Activated T-helper 2 cell treated with anti-CD3 and anti-CD28 coated beads, Interferon-gamma antibody, Interleukin-2, Interleukin-4, amounts not matched to agents 10 μg/mL and 5 μg/mL and 100 μg/mL, durations not matched to agents 14 hours and 24 hours and 36 hours (primary cell): ENCODE measurements at places on chromosomes 5 and 9. TPM values are rescaled to one million over a fixed set of nuclear protein-coding genes. Genes with fewer than 3 reads are reported as not detected.

RANBP17 gene
- total RNA-seq, result not detected in 2 replicates

GRCh38 chr9:73042155-73042554 lies 89.3 kb upstream of the ALDH1A1 start:
- H3K27me3 ChIP-seq, result peaks cover 4% of the 10 kb centered on the region
- no peak for DNase-seq
- no peak overlapping the region for H3K27ac ChIP-seq
- H3K4me3 ChIP-seq, result no peak overlapping the region
- H3K4me1 ChIP-seq, result no peaks in the 10 kb centered on the region

GRCh38 chr9:129487658-129488483 lies 133.0 kb downstream of the C9orf50 start:
- H3K27me3 ChIP-seq, result no peaks in the 10 kb centered on the region
- peak; percentile 28 for DNase-seq
- H3K36me3 ChIP-seq, result peaks cover 29% of the 10 kb centered on the region
- H3K4me1 ChIP-seq, result peaks cover 52% of the 10 kb centered on the region
- H3K27ac ChIP-seq, result peak overlapping the region; percentile 100

GRCh38 chr5:116536316-116537083 lies 38.1 kb downstream of the SEMA6A start:
- H3K4me3 ChIP-seq, result no peak overlapping the region
- no peaks in the 10 kb centered on the region for H3K4me1 ChIP-seq
- H3K27ac ChIP-seq, result no peak overlapping the region
- no peaks in the 10 kb centered on the region for H3K36me3 ChIP-seq
- DNase-seq, result no peak
- H3K27me3 ChIP-seq, result no peaks in the 10 kb centered on the region

- no peak for DNase-seq
- H3K27ac ChIP-seq, result no peak overlapping the region
- no peak overlapping the region for H3K4me3 ChIP-seq
- no peaks in the 10 kb centered on the region for H3K36me3 ChIP-seq
These were observed 144.0 kb downstream of the DTWD2 start for GRCh38 chr5:118844351-118844750.
